ENCODE measurements at places on chromosomes 12 and 14.

DNA sequence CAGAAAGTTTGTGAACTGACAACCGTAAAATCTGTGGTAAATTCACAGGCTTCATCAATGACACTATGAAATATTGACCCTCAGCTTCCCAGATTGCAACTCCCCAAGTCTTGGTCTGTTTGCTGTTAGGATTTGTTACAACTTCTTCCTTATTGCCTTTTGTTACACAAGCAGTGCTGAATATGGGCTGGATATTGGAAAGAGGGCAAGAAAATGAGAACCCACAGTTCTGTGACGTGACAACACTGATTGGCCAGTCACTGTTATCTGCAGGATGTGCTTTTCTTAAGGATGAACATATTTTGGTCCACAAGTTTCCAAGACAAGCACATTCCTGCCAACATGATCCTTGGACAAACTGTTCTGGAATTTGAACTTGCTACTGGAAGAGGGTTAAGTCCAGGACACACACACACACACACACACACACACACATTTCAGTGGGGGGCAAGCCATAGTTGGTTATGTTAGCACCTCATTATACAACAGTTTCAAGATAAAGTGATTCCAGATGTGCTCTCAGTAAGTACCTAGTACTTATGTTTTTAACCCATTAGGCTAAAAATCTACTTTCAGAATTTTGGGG, 16.6 kb upstream of the SLC38A2 start:
- no peak for DNase-seq

GRCh38 chr12:109230193-109230592, 78.9 kb downstream of the FOXN4 start:
- DNase-seq, result no peak

DNA sequence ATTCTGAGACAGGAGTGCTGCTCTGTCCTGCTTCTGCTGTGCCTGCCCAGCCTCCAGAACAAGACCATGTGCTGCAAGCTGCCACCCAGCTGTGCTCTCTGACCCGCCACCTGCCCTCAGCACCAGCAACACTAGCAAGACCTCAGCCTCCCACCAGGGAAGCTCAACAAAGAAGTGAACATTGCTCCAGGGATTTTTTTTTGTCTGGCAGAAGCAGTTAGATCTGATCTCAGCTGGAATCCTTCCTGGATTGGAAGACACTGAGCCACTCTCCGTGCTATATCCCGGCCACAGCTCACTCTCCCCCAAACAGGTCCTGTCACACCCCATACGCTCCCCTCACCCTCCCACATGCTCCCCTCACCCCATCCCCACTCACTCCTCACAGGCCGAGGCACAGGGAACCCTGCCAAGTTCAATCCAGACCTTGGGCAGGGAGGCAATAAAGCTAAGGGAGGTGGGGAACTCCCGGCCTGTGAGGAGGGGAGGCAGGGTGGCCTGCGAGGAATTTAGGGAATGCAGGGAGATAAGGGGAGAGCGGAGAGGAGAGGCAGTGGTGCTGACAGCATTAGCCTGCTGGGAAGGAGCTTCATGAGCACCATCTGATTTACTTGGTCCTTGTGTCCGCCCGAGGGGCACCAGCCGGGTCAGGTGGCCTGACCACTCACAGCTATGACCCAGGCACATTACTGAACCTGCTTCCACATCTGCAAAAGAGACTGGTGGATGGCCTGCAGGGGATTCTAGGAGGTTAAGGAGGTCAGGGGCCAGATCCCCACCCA, 29.7 kb downstream of the CCDC85C start:
- no peak for DNase-seq

- no peak for DNase-seq
Measured at GRCh38 chr14:61652526-61653262, 42.6 kb upstream of the HIF1A start.

DNA sequence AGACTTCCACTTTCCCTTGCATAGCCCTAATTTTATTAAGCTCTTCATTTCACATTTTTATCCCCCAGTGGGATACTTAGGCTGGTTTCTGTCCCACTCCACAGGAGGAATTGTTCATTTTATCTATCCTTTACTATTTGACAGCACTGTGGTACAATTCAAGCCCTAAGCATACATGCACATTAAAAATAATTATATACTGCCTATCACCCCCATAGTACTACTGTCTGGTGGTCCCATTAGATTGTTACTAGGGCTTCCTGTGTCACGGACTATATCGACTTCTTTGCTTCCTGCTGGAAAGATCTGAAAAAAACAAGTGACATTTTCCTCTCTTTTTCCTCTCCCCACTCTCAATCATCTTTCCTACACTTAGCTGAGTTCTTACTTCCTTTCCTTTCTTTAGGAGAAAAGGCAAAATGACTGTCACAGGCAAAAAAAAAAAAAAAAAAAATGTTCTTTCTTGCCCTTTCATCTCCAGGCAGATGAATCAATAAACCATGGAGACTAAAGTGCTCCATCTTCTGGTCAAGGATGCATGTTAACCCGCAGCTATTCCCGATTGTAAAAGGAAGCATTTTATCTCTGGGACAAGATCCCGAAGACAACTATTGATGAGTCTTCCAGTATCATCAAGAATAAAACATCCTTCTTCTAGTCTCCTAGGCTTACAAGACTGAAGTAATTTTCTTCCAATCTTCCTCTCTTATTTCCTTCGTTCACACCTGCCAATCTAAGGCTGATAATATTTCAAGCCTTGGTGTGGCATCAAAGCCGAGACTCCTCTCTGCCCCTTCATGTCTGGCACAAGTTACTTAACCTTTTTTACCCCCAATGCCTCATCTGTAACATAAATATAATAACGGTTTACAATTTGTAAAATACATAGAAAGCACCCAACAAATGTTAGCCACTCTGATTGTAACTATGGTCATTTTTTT, 94.4 kb upstream of the PLEKHG7 start:
- DNase-seq, result no peak

Data from stimulated activated CD4-positive, alpha-beta T cell treated with anti-CD3 and anti-CD28 coated beads, TNF-alpha, amount 100 ng/mL, for 24 hours (primary cell).